ENCODE measurements at places on chromosomes 7 and 10.

DNA sequence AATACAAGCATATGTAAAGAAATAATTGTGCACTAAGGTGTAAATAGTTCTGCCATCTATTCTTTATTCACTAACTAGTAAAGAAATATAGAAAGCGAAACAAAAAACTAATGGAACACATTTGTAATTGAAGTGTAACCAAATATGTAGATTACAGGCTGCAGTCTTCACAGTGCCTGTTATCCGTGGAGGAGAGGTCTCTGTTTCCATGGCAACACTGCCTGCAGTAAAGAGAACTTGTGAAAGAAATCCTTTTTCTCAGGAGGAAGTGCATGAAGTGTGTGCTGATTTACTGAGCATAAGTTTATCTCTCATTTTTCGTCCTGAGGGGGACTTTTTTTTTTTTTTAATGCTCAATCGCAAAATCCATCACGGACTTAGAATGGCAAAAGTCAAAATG lies 102.5 kb downstream of the APBB1IP start:
- H3K36me3 ChIP-seq, result peaks cover 37% of the 10 kb centered on the region
- peaks cover 31% of the 10 kb centered on the region for H3K4me1 ChIP-seq
- peak; percentile 36 for DNase-seq
- peak overlapping the region; percentile 58 for H3K27ac ChIP-seq

DNA sequence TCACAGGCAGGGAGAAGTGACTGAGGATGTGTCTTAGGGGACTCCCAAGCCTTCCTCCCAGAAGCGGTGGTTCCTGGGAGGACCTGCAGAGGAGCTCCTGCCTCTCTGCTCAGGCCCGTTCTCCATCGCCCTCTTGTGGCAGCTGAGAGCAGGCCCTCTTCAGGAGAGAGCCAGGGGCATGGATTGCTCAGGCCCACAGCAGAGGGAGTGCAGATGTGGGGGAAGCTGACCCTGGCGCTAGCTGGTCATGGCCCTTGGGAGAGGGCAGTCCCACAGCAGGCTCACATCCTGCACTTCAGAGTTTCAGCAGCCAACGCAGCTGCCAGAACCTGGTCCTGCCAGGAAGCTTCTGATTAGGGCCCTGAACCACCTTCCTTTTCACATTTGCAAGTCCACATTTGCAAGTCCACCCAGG lies 94.8 kb upstream of the TARP start:
- DNase-seq, result peak; percentile 83
- H3K4me3 ChIP-seq, result peak overlapping the region; percentile 46
- no peaks in the 10 kb centered on the region for H3K27me3 ChIP-seq

DNA sequence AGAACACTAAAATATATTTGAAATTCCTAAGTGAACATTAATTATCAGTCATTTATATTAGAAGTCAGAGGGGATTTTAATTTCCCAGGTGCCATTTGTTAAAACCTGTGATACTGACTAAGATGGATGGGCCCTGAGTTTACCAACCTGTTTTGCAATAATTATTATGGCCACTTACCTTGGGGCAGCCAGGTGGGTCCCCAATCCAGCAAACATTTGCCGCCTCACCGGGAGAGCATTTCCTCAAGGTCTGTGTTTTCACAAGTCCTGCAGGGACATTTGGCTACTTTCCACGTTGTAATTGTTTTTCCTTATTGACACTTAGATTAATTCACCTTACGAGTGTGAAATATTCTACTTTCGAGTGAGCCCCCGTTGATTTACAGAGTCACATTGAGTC lies 251.2 kb upstream of the PPP2R2D start:
- H3K27ac ChIP-seq, result no peak overlapping the region
- H3K4me1 ChIP-seq, result peaks cover 7% of the 10 kb centered on the region
- no peaks in the 10 kb centered on the region for H3K36me3 ChIP-seq
- H3K4me3 ChIP-seq, result no peak overlapping the region
- DNase-seq, result no peak

GRCh38 chr10:63415640-63416244 lies 50.0 kb downstream of the JMJD1C start:
- H3K4me3 ChIP-seq, result no peak overlapping the region
- no peak overlapping the region for H3K27ac ChIP-seq
- DNase-seq, result no peak
- peaks cover 26% of the 10 kb centered on the region for H3K4me1 ChIP-seq
- peaks cover 2% of the 10 kb centered on the region for H3K36me3 ChIP-seq

- H3K27ac ChIP-seq, result no peak overlapping the region
- no peaks in the 10 kb centered on the region for H3K36me3 ChIP-seq
- DNase-seq, result no peak
Observed at GRCh38 chr7:131557652-131558385, 1.4 kb upstream of the PODXL start.

- no peaks in the 10 kb centered on the region for H3K27me3 ChIP-seq
- H3K27ac ChIP-seq, result no peak overlapping the region
- H3K36me3 ChIP-seq, result peaks cover 7% of the 10 kb centered on the region
- DNase-seq, result no peak
- no peak overlapping the region for H3K4me3 ChIP-seq
Observed at GRCh38 chr7:108226816-108227299, 96.7 kb upstream of the LAMB4 start.
